ENCODE measurements at places on chromosomes 13 and 19. TPM values are rescaled to one million over a fixed set of nuclear protein-coding genes. Genes with fewer than 3 reads are reported as not detected.

DNA sequence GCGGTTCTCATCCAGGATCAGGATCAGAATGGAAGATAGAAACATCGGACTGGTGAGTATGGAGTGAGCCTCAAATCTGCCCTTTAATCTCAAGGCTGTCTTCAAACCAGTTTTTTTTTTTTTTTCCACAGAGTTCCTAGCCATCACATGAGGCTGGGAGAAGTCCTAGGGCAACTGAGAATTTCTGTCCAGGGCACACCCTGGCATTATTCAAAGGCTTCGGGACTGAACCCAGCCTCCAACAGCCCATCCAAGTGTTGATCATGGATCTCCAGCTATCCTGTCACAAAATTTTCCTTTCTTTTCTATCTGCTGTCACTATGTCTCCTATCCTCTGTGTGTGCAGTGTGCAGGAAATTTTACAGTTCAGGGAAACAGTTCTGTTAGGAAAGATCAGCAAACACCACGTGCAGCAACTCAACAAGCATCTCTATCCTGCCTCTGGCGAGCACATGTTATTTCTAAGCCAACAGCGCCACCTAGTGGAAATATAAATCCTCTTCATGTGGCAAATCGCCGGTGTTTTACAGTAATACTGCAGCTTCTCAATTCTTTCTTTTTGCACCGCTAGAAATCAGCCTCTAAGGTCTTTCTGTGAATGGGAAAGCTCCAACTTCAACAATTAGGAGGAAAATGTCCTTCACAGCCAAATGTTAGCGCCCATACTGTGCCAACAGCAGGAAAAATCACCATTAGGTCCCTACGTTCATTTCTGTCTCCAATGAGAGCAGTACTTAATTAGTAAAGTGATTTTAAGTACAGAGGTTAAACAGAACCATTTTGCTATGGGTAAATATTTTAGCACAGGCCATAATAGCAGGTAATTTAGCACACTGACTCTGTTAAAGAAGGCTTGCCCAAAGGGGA is 21.4 kb upstream of the ZNF181 start:
- DNase-seq = peak; percentile 38

DNA sequence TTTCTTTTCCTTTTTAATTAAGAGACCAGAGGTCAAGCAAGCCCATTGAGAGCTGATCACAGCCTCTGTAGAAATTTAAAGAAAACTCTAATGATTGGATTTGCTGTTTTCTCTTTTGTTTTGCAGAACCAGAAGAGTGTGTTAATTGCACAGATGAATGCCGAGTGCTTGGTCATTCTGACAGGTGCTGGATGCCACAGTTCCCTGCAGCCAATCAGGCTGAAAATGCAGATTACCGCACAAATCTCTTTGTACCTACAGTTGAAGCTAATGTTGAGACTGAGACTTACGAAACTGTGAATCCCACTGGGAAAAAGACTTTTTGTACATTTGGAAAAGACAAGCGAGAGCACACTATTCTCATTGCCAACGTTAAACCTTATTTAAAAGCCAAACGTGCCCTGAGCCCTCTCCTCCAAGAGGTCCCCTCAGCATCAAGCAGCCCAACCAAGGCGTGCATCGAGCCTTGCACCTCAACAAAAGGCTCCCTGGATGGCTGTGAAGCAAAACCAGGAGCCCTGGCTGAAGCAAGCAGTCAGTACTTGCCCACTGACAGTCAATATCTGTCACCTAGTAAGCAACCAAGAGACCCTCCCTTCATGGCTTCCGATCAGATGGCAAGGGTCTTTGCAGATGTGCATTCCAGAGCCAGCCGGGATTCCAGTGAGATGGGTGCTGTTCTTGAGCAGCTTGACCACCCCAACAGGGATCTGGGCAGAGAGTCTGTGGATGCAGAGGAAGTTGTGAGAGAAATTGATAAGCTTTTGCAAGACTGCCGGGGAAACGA is 93.1 kb downstream of the PCDH17 start:
- no peak for DNase-seq

DNA sequence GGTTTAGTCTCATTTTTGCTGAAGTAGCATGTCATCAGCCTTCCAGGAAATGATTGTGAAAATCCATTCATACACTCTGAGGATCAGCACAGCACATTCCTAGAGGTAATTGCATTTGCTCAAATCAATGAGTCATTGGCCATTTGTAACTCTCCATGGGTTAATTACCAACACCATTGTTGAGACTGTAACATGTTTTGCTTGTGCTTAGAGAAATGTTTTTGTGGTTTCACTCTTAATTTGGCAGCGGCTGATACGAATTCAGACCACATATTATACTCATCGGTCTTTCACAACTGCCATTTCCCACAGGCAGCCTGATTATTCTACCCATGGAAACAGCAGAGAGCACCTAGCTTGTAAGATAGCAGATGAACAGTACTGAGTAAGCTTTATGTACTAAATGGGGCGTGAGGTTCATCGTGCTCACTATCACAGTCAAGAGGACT is 110.3 kb downstream of the NHLRC3 start:
- no peak for DNase-seq

DNA sequence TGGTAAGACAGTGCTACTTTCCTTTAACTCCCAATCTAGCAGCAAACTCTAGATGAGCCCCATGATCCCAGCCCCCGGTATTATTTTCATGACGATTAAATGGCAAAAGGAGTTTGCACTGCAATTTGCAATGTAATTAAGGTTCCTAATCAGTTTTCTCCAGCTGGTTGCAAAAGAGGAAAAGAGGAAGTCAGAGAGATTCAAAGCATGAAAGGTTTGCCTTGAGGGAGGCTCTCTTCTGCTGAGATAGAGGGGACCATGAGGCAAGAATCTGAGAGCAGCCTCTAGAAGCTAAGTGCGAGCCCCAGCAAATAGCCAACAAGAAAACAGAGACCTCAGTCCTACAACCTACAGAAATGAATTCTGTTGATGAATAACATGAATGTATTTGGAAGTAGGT is 527.1 kb downstream of the UQCRFS1 start:
- no peak for DNase-seq

The IQCN gene
- 0.42 TPM for total RNA-seq

DNA sequence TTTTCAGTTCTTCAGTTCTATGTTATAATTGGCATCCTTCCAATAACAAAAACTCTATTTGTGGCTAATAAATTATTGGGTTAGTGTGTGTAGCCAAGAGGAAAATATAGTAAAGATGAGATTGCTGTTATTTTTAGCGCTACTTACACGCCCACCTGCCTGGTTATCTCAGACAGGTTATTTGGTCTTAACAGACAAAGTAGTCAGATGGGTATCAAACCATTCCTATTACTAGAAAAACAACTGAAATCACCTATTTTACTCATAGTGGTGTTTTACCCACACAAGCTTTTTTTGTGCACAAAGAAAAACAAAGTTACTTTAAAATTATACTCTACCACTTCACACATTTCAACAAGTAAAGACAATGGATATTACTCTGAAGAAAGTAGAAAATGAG is 151.2 kb downstream of the TBC1D4 start:
- DNase-seq = no peak

- DNase-seq = no peak
Observed at GRCh38 chr13:56986121-56986520, 154.6 kb upstream of the PRR20A start.

DNA sequence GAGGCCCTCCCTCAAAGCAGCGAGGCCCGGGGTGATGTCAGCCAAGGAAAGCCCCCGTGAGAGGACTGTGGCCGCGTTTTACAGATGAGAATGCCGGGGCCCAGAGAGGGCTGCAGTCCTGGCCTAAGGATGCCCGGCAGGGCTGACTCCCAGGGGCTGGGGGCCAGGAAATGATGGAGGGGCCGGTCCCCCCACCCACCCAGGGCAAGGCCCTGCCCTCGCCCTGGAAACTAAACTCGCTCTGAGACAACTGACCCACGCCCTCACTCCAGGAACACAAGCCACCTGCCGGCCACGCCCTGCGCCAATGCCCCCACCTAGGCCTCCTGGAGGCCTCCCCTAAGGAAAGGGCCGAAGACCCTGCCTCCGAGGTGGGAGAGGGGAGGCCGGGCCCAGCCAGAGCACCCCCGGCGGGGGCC is 7.2 kb downstream of the ZBTB7A start:
- DNase-seq = no peak

The CGB1 gene
- total RNA-seq = not detected

DNA sequence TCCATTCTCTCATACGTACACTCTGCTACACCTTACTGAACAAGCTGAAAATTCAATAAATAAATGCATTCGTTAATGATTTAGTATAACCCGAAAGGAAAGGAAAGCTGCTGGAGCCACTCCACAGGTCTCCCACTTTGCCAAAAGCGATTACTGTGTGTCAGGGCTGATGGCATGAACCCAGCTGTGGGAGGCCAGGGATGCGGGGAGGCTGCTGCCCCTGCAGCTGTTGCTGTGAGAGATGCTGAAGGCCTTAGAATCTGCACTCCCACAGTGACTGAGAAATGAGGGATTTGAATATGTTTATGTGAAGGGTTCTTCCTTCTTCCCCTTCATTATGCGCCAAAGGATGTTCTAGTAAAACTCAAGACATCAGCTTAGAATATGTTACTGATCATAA is 58.7 kb upstream of the NBEA start:
- DNase-seq = no peak

The KLC3 gene
- total RNA-seq = not detected

DNA sequence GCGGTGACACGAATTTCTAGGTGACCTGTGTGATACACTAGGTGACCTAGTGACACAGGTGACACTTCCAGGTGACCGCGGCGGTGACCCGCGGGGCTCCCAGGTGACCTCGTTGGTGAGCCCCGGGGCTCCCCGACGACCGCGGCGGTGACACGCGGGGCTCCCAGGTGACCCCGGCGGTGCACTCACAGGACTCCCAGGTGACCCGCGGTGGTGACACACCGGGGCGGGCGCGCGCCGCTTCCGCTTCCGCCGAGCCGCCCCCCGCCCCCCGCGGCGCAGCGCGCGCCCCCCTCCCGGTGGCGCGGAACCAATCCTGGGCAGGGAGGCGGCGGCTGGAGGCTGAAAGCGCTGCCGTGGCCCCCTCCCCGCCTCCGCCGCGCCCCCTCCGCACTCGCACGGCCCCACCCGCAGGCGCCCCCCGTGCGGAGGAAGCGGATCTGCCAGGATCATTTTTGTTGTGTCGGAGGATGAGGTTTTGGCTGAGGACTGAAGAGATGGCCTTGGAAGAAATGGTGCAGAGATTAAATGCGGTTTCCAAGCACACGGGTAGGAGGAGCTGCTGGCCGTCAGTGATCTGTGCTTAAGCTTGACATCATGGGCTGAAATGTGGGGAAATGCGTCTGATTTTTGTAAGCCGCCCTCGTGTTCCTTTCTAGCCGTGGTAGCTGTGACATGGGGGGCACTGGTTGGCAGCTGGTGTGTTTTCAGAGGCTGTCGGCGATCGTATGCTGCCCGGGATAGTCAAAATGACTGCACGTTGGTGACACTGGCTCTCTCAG is at the start of gene MCF2L:
Gene MCF2L, plus strand, starts transcription at position 305 of the 782 bp plus-strand sequence. Its CDS starts 166 bp downstream, at position 471.
- DNase-seq = peak; percentile 53

DNA sequence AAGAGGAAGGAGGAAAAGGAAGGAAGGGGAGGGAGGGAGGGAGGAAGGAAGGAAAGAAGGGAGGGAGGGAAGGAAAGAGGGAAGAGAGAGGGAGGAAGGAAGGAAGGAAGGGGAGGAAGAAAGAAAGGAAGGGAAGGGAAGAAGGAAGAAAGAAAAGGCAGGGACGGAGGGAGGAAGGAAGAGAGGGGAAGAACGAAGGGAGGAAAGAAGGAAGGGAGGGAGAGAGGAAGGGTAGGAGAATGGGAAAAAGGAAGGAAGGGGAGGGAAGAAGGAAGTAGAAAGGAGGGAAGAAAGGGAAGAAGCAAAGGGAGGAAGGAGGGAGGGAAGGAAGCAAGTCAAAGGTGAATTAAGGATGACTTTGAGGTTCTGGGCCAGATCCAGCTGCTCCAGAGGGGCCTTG is 3.0 kb downstream of the ACSBG2 start:
- DNase-seq = no peak

- DNase-seq = no peak
Observed at GRCh38 chr19:36041831-36042230, 9.2 kb upstream of the CLIP3 start.

The OVOL3 gene
- total RNA-seq = not detected

GRCh38 chr13:89214185-89214584 is 1543.0 kb downstream of the SLITRK5 start:
- DNase-seq = no peak

GRCh38 chr19:33440682-33441081 is 67.2 kb downstream of the CEBPG start:
- no peak for DNase-seq

DNA sequence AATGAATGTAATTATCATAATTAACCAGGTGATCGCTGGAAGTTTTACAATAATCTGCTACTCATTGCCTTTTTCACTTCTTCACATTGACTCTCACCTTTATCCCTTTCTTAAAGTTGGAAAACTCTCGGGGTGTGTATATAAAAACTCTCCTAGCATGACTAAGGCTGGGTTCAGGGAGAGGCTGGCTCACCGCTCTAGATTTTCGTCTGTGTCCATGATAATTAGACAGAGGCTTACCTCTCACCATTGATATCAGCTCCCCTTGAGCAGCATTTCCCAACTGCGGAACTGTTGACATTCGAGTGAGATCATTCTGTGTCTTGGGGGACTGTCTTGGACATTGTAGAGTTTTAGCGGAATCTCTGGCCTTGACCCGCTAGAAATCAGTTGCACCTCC is 39.4 kb downstream of the NFIX start:
- DNase-seq = no peak

GRCh38 chr19:15471639-15472101 is 7.3 kb upstream of the RASAL3 start:
- DNase-seq = no peak

DNA sequence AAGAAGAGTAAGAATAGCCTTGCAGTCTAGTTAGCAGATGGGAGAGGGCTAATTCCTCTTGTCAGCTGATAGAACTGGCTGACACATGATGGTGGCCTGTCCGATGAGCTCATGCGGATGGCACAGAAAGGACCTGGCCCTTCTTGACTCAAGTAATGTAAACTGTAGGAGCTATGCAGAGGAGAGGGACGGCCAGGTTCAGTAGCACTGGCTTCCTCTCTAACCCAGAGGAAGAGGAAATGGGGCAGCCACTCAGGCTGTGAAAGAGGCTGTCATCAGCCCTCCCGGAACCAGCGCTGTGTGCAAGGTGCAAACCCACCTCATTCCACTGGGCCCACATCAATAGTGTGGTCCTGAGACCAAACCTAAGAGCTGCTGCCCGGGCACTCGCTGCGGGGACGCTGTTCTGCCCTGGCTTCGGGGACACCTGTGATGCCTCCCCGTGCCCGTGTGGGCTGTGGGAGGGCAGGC is 30.8 kb upstream of the USE1 start:
- peak; percentile 39 for DNase-seq

DNA sequence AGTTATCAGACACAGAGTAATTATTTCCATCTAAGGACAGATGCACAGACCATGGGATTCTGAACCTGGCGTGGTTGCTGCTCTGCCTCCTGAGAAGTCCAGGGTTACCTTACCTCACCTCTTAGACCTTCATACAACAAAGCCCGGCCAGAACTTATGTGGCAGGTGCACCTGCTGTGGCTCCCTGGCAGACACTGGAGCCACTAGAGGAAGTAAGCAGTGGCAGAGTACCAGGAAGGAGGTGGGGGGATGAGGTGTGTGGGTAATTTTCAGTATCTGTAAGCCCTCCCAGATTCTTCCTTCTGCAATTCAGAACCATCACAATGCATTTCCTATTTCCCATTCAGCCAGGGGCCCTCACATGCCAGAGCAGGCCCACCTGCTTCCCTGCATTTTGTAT is 106.1 kb upstream of the DOCK9 start:
- DNase-seq = no peak

All from activated T-cell treated with anti-CD3 and anti-CD28 coated beads, Interleukin-2, amount 50 U/mL, for 4 hours (primary cell).